ENCODE measurements at places on chromosomes 12 and 14.

- DNase-seq = no peak
Measured at GRCh38 chr12:58919231-58920101, 838 bp downstream of the LRIG3 start.

DNA sequence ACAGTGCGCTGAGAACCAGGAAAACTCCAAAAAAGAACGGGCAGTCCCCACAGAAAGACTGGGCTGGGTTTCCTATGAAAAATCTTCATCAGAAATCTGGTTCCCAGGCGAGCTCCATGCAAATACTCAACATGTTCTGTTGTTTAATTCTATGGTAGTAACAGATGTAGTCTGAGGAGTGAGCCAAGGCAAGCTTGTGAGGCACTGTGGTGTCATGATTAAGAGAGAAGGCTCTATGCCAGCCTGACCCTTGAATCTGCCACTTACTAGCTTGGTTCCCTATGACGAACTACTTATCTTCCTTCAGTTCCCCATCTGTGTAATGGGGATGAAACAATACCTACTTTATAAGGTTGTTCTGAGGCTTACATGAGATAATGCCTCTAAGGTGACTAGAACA is 10.7 kb downstream of the POMT2 start:
- no peak for DNase-seq

- no peak for DNase-seq
Measured at GRCh38 chr12:68367116-68367515, 35.0 kb upstream of the MDM1 start.

GRCh38 chr14:82805892-82806825 is 1272.5 kb upstream of the SEL1L start:
- no peak for DNase-seq

DNA sequence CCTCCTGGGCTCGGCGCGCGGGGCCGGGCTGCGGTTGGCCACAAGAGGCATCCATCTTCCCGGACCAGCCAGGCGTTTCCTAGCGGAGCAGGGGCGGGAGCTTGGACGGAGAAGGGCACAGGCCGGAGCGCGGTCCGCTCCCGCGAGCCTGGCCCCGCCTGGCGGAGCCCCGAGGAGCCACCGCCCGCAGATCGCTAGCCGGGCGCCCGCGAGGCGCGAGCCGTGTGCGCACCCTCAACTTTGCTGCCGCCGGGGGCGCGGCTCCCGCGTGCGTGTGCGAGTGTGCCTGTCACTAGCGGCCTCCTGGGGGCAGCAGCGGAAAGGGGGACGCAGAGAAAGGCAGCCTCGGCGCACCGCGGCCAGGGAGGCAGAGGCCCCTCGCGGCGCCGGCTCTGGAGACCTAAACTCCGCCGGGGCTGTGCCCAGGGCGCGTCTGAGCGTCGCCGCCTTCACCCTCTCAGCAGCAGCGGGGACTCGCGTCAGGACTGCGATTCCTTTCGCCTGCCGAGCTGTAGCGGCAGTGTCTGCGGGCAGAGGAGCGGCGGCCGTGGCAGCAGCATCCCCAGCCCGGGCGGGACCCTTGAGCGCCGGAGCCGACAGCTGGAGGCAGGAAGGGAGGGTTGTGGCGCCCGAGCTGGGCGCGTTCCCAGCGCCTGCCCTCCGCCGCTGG is 644 bp upstream of the SRGAP1 start:
- peak; percentile 95 for DNase-seq

GRCh38 chr12:124855275-124855957 is 8.2 kb downstream of the SCARB1 start:
- DNase-seq = no peak

- no peak for DNase-seq
Measured at GRCh38 chr14:69313176-69313575, 53.2 kb downstream of the GALNT16 start.

- DNase-seq = no peak
Measured at GRCh38 chr12:111756681-111757080, 10.1 kb upstream of the ALDH2 start.

DNA sequence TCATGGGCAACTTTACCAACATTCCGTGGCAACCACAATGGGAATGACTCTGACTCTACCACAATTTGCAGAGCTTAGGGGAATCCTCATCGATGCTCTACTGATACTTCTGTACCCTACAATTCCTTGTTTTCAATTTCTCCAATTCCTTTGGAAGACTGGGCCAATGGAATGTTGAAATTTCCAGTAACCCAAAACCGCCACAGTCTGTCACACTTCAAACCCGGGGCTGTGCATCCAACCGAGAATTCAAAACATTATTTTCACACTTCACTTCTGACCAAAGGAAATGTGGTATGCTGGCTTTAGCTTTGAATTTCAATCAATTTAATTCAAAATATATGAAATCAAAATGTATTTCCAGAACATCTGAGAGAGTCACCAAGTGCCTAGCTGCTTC is 951.4 kb downstream of the VRK1 start:
- DNase-seq = no peak

DNA sequence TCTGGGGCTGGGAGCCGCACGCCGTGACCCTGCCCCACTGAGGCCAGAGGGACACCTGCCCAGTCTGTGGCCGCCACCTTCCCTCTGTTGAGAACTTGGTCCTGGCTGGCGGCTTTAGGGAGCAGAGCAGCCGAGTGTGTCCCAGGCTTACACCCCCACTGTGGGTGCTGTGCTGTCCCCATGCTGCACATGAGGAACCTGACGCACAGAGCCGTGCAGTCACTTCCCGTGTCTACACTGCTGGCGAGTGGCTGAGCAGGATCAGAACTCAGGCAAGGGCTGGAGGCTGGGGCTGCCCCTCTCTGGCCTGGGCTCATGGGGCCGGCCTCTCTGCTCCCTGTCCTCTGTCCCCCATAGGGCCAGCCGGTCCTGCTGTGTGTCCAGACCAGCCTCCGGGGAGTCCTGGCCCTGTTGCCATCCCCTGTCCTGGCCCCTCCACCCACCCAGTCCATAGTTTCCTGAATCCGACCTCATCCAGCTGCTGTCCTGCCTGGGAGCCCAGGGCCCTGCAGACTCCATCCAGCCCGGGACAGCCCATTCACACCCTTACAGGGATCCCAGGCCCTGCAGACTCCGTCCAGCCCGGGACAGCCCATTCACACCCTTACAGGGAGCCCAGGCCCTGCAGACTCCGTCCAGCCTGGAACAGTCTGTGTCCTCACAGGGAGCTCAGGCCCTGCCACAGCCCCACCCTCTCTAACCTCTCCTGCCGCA is 10.3 kb downstream of the FBRSL1 start:
- no peak for DNase-seq

- DNase-seq = no peak
Measured at GRCh38 chr14:21056520-21057163, 980 bp upstream of the RNASE8 start.

DNA sequence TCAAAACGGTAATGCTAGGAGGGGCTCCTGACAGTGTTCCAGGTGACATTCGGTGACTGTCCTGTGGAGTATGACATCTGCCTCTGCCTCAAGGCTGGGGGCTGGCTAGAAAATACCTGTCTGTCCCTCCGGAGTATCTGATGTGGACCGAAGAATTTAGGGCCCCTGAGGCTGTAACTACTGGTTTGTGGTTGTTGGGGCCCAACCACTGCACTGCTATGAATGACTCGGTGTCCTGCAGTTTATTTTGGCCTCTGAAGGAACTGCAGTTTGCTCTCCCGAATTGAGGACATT is 198.9 kb upstream of the CAND1 start:
- no peak for DNase-seq

DNA sequence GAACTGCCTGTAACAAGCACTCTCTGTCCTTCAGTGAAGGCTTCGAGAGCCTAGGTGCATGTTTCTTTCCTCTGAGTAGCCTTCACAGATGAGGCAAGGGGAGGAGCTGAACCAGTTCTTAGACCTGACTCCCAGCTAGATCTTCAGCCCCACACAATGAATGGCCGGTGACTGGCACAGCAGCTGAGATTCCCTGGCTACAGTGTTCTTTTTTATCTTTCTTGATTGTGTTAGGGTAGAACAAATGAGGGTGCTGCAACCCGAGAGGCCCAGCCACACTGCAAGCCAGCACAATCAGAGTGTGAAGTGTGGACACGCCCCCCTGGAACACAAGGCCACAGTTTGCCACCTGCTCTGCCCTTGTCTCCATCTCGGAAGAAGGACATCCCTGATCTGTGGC is 19.1 kb upstream of the COL2A1 start:
- DNase-seq = no peak

DNA sequence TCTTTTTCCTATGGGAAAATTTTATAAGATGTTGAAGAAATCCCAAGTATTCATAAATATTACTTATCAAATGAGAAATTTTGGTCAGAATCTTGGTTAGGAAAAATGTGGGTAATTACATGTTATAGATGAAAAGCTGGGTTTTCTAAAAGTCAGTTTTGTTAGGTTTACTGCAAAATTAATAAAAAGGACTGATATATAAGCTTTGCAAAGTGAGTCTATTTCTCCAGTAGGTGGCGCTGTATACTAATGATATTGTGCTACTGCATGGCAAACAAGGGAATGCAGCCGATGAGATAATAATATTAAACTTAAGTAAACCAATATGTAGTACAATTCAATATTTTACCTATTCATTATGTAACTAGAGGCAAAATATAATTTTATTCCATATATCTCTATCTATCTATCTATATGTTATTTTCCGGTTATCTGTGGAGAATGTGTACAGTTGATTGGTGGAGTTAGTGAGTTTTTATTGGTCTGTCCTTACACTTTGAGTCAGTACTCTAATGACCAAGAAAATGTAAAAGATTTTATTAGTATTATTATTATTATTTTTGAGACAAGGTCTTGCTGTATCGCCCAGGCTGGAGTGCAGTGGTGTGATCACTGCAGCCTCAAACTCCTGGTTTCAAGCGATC is 32.9 kb downstream of the MIPOL1 start:
- DNase-seq = peak; percentile 54
